ENCODE measurements at places on chromosomes 2 and 18.

DNA sequence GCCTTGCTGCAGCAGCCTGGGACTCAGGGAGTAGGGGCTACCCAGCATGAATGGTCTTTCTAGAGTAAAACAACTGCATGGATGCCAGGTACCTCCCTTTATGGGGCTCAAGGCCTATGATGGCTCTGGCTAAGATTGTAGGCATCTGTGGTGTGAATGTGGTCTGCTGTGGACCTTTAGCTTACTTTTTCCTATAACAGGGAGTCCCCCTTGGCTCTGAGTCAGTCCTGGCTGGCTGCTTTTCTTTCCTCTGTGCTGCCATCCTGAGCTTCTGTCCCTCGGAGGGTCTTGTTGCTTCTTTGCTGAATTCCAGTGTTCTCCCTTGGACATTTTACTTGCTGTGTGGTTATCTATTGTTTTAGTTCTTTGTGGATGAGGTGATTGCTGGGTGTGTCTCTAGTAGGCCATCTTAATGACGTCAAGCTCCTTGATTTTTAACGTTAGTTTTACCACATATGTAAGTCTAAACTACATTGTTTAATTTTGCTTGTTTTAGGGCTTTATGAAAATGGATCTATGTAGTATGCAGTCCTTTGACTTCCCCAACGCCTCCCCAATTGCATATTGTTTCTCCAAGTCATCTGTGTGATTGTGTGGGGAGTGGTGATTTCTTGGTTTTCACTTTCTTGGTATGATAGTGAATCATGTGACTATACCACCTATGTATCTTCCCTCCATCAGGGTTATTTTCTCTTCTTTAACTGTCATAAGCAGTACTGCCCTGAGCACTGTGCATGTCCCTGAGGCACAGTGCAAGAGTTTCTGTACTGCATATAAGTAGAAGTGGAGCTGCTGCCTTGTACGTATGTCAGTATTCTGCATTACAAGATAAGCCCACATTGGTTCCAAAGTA, 92.4 kb downstream of the NCK2 start:
- no peak for DNase-seq

DNA sequence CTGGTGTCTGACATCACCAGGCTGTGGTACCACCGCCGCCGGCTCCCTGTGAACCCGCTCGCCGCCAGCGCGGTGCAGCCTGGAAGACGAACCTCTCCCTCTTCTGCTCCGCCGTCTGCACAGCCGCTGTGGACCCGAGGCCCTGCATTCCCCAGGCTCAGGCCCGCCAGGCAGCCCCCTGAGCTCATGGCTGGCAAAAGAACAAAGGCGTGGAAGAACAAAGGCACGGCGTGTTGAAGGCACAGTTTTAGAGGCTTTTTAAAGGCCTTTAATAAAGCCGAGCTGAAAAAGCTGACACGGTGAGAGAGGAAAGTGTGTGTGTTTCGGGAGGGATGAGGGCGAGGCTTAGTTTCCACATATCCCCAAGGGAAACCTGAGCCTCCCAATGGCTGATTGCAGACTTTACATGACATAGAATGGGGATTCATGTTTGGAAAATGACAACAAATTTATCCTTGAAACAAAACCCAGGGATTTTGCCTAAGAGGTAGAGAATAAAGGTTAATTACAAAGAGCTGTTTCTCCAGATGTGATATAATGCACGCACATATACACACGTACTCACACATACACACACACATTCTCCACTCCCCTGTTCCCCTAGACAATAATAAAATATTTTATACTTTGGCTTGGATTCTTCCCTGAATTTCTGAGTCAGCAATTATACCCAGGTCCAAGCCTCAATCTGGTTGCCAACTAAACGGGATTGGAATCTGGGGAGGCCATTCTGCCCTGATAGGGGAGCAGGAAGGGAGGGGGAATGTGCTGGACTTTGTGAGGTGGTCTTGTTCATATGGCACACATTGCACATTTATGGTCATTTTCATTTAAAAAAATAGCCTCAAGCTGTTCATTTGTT, 39.7 kb downstream of the RFX8 start:
- no peak for DNase-seq

- DNase-seq: no peak
These were observed 11.5 kb upstream of the MBP start for GRCh38 chr18:77144046-77144445.

- DNase-seq: no peak
These were observed 167.9 kb downstream of the FBXO15 start for GRCh38 chr18:73979742-73980141.

DNA sequence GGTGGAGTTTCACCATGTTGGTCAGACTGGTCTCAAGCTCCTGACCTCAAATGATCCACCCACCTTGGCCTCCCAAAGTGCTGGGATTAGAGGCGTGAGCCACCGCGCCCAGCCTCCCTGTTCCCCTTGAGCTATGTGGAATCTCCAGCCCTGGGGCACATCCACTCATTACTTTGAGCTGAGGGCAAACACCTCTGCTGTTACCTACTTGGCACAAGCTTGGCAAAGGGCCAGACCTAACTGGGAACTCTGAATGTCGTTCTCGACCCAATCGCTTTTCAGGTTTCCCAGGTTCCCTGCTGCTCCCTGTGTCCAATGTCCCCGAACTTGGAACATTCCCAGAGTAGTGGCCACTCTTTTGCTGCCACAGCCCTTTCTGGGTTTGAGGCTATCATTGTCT, 40.6 kb downstream of the CHST10 start:
- no peak for DNase-seq

- no peak for DNase-seq
These were observed 122.5 kb upstream of the LTBP1 start for GRCh38 chr2:32824070-32824809.

DNA sequence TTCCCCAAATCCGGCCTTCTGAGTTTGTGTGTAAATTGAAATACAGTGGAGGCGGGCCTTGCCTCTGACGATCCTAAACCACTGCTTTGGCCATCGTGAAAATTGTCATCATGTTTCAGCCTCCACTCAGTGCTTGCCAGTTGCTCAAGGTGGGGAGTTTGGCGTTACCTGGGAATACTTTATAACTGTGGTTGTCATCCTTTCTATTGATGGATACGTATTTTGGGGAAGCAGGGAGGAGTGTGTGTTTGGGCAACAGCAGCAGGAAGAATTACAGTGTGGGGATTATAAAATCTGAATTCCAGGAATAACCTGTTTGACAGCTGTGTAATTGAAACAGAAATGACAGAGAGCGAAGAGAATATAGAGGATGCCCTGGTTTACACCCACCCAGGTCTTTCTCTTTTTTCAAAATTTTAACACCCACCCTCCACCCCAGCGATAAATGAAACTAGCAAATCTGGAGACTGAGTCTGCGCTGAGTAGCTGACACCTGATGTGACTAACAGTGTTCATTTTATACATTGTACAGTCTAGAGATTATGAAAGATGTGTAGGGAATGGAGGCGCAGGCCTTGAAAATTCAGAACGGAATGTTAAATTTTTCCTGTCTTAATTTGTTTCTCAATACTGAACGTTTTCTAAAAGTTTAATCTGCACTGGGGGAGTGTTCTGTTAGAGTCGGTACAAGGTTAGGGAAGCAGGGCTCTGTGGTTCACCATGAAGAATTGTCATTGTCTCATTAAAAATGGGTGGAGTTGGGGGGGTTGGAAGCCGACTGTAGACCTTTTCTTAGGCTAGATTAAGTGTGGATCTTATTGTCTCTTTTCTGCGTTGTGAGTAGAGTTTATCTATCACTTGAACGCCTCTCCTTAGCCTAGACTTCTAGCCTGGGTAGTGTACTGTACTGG, 1.6 kb downstream of the MAP4K4 start:
- DNase-seq: no peak

DNA sequence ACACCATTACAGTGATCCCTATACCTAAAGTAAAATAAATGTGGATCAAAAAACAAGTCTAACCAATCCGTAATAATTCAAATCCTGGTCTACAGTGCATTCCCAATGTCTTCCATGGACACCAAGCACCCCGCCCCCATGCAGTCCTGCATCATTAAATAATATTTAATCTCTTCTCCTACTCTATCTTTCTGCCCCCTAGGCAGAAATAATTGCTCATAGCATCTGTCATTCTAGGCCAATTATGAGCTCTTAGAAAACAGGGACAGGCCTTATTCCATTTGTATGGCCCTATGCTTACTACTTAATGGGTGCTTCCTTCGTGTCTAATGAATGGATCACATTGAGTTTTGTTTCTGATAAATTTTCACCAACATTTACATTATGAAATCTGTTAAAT, 66.4 kb downstream of the PAX3 start:
- no peak for DNase-seq

GRCh38 chr2:27264753-27265535, 2.1 kb upstream of the SLC30A3 start:
- peak; percentile 55 for DNase-seq

DNA sequence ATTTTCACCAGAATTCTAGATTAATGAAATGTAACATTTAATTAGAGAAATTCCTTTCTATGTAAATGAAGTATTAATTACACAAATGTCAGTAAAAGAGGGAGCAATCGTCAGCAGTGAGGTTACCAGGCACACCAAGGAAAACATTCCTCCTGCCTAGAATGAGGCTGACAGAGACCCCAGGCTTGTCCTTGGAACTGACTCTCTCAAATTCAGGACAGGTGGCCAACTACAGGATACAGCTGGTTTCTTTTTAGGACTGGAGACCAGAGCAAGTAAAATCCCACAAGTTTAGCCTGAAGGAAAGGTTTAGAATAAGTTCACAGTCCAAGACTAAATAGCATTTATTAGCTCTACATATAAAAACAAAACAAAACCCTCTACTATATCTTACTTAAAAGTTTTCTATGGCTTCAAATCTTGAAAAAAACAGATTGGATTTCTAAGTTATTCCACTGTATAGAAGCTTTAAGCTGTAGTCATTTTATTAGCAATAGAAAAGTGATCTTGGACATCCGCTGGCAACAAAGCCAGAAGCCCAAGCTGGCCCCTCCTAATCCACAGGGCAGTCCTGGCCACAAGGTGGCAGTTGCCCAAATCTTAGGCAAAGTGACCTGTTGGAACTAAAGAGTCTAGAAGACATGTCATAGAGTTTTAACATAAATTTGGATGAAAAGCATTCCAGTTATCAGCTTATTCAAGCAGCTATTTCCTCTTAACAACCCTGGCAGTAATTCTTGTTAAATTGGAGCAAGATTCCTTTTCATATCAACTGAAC, 81.0 kb downstream of the SP3 start:
- no peak for DNase-seq

DNA sequence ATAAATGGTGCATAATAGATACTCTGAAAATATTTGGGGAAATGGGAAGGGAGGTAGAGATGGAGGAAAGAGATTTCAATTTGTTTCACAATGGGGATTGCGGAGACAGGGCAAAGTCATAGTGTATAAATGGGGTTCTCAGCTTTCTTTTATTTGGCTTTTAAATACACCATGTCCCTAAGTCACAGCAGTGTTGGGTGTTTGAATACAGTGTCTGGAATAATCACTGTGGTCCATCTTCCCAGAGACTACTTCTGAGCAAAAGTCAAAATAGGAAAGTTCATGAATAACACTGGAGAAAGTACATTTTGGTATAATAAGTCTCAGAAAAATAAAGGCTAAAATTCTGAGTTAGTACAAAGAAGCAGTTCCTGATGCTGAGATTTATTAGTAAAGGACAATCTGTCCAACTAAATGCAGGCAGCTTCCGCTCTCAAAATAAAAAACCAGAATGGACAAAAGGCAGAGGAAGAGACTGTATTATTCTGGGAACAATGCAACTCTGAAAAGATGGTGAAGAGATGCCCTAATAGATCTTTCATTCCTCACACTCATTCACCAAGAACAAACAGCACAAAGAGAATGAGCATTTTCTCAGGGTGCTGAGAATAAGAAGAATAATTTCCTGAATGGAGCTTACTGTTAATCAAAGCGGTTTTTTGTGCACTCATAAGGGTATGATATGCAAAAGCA, 295.4 kb upstream of the PIK3C3 start:
- no peak for DNase-seq

DNA sequence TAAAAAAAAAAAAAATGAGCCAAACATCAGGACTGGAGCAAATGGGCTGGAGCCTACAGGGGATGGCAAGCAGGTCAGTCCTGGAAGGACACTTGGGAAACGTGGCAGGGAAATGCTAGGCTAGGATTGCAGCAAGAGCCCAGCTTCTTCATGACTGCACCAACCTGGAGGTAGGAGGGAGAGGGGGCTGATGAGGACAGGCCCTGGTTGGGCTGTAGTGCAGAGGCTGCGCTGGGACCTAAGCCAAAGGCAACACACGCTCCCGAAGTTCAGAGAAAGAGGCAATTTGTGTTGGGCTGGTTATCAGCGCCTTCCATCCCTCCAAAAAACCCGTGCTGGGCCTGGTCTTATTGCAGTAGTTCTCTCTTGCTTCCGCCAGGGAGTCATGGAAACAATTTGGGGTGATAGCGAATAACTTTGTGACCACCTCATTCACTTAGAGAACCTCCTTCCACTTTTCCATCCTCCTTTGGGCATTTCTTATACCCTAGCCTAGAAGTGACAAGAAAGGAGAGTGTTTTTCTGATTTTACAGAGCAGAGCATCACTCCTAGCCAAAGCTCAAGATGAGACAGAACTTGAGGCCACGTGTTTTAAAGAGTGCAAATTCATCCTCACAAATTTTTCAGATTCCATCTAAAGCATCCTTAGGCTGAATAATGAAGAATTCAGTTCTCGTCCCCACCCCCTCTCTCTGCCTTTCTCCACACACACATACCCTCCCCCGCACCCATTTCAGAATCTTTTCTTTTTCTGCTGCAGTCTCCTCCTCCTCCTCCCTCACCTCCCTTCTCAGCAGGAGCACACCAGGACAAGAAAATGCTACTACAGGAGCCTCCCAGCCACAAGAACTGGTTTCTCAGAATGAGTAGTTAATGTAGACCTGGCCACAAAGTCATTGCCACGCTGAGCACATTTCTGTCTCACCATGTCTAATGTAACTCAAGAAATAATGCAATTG, 82.5 kb upstream of the STPG4 start:
- no peak for DNase-seq

- no peak for DNase-seq
These were observed 183.3 kb downstream of the LTBP1 start for GRCh38 chr2:33130054-33130447.

DNA sequence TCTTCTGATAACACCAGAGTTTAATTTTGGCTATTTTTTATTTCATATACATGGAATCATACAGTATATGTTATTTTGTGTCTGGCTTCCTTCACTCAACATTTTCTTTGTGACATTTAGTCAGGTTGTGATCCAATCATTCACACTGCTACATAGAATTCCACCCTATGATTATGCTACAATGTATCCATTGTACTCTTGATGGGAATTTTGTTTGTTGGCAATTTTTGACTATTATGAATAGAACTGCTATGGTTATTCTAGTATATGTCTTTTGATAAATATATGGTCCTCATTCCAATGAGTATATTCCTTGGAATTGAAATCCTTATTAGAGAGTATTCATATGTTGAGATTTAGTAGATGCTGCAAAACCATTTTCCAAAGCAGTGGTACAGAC, 936.4 kb upstream of the CHAC2 start:
- DNase-seq: no peak

- DNase-seq: peak; percentile 80
These were observed at the start of gene DTNB for GRCh38 chr2:25673300-25674076. Gene DTNB, minus strand, starts transcription at chr2:25673577. Its CDS starts 20,917 bp downstream, at chr2:25652660.
